ENCODE measurements at places on chromosomes 6 and 20. TPM values are rescaled to one million over a fixed set of nuclear protein-coding genes. Genes with fewer than 3 reads are reported as not detected.
A peak's percentile ranks its signal among the peaks of the same experiment; 100 is the strongest.

Gene TREM1
- total RNA-seq: not detected

GRCh38 chr6:140017470-140017869 is 643.0 kb upstream of the CITED2 start:
- H3K4me3 ChIP-seq: no peak overlapping the region
- H3K4me1 ChIP-seq: no peaks in the 10 kb centered on the region

GRCh38 chr6:56842686-56843475 is 112.0 kb upstream of the BEND6 start:
- H3K36me3 ChIP-seq: no peaks in the 10 kb centered on the region
- peaks cover 13% of the 10 kb centered on the region for H3K27me3 ChIP-seq
- peaks cover 34% of the 10 kb centered on the region for H3K4me1 ChIP-seq
- peak; percentile 73 for DNase-seq

DNA sequence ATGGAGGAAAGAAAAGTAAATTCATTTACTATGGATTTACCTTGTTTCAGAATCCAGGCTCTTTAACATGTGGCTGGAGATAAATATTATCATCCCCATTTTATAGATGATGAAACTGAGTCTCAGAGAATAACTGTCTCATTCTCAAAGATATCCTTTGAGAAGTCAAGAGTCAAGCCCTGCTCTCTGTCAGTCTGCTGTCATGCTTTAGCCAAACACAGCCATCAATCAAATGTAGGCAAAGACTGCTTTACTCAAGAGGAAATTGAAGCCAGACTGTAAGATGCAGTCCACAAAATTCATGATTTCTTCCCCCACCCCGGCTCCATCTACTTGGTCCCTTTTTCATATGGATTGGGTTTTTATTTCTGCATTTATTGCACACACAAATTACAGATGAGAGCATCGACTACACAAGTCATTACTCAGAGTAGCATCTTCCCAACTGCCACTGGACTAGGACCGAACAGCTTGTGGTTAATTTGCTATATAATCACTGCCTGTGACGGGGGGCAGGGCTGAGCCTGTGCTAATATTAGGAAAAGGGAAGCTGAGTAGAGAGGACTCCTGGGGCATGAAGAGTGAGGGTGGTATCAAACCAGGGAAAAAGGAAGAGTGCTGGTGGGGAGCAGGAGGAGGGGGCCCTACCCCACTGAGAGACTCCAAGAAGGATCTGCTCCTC is 102.7 kb upstream of the TOP1 start:
- H3K27me3 ChIP-seq: no peaks in the 10 kb centered on the region
- DNase-seq: no peak
- H3K4me3 ChIP-seq: no peak overlapping the region
- peaks cover 3% of the 10 kb centered on the region for H3K4me1 ChIP-seq

DNA sequence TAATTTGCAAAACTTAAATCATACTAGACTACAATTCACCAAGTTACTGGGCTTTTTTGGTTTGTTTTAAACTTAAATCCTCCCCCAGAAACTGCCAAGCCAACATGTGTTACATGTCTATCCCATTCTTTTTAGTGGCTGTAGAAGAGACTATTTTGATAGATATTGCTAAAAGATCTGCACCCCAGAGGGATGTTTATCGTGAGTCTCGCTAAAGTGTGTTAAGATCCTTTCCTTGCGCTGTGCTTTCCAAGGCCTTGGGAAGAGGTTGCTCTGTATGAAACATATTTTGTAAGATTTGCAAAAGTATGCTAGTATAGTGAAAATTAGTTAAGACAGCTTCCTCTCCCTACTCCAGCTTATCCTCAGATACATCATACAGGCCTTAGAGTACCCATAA is 63.0 kb downstream of the GPX5 start:
- DNase-seq: no peak
- peak overlapping the region; percentile 94 for H3K4me3 ChIP-seq
- peaks cover 6% of the 10 kb centered on the region for H3K27me3 ChIP-seq
- H3K36me3 ChIP-seq: no peaks in the 10 kb centered on the region
- H3K27ac ChIP-seq: peak overlapping the region; percentile 97
- peaks cover 60% of the 10 kb centered on the region for H3K4me1 ChIP-seq

GRCh38 chr20:12061466-12061865 is 143.8 kb downstream of the BTBD3 start:
- H3K4me1 ChIP-seq: no peaks in the 10 kb centered on the region
- no peak overlapping the region for H3K4me3 ChIP-seq
- H3K27ac ChIP-seq: no peak overlapping the region
- H3K36me3 ChIP-seq: no peaks in the 10 kb centered on the region
- no peaks in the 10 kb centered on the region for H3K27me3 ChIP-seq

DNA sequence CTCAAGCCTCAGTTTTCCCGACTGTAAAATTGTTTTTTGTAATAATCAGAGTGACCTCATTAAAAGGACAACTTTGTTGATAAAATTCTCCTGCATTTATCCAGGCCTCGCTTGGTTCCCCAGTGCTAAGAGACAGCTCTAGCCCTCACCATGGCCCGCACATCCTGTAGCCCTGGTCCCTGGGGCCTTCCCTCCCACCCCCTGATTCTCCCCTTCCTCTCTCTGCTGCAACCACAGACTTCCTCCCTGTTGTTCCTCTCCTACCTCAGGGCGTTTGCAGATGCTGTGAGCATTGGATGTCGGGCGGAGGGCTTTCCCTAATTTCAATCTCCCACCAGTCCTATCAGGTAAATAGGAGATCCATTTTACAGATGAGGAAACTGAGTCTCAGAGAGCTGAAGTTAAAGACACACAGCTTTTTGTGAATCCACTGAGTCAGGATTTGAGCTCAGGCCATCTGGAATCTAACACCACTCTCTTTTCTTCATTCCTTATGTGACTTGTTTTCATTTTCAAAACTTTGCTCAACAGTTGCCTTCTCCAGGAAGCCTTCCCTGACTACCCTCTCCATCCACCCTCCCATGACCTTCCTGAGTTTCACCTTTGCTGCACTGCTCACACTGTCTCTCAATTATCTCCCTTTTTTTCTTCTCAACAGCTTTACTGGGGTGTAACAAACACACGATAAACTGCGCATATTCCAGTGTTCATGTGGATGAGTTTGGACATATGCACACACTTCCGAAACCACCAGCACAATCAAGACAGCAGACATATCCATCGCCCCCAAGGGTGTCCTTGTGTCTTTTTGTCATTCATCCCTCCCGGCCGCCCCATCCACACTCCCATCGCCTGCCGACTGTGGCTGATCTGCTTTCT is 107.1 kb downstream of the CEBPB start:
- H3K36me3 ChIP-seq: no peaks in the 10 kb centered on the region
- no peak for DNase-seq
- H3K4me1 ChIP-seq: peaks cover 4% of the 10 kb centered on the region
- no peak overlapping the region for H3K4me3 ChIP-seq

Data from glutamatergic neuron (in vitro differentiated cells).